Lower leg skin (tissue), 4 donors: ENCODE measurements at places on chromosomes 1 and 21. TPM values are rescaled to one million over a fixed set of nuclear protein-coding genes. Genes with fewer than 3 reads are reported as not detected.

The F3 gene
- 69.2 TPM for total RNA-seq

The OR2L8 gene
- not detected for total RNA-seq

GRCh38 chr1:109199710-109200109 lies 14.0 kb upstream of the SARS1 start:
- peak; percentile 81 for DNase-seq

- no peak for DNase-seq
Observed at GRCh38 chr1:198416296-198416695, 124.2 kb downstream of the ATP6V1G3 start.

DNA sequence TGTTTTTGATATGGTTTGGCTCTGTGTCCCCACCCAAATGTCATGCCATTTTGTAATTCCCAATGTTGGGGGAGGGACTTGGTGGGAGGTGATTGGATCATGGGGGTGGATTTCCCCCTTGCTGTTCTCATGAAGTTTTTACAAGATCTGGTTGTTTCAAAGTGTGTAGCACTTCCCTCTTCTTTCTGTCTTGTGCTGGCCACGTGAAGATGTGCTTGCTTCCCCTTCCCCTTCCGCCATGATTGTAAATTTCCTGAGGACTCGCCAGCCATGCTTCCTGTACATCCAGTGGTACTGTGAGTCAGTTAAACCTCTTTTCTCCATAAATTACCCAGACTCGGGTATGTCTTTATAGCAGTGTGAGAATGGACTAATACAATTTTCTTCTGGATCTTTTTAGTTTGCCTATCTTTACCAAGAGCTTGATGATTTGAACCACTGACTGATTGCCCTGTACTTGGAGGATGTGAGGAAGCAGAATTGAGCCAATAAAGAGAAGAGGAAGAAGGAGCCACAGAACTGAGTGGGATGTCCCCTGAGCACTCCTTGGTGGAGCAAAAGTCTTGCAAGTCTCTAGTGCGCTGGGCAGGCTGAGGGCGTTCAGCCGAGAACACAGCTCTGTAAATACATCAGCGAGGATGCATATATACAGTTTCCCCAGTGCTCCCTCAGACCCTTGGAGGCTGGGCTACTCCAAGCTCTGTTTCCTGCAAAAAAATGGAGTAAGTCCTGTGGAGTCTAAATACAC lies 102.6 kb downstream of the CYYR1 start:
- no peak for DNase-seq
